Breast epithelium (tissue), 4 donors: ENCODE measurements at places on chromosomes 13 and 19.

DNA sequence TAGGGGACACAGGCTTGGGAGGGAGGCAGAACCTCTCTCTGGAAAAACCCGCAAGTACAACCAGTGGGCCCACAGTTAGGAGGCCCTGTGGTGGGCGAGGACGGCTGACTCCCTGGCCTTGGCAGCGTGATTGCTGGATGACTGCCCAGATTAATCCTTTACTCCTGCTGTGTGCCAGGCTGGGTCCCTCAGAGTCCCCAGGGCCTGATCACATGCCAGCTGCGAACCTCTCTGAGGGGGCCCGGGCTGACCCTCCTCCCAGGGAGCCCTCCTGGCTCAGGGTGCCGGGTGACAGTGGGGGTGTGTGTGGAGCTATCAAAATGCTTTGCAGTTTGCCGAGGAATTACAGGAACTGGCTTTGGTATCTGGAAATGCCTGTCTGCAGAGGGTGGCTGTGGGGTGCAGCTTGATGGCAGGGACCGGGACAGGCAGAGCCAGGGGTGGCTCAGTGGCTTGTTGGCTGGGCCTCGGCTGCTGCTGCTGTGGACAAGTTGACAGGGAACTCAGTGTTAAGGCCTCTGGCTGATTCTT is 48.9 kb downstream of the DNM2 start:
- DNase-seq: no peak

DNA sequence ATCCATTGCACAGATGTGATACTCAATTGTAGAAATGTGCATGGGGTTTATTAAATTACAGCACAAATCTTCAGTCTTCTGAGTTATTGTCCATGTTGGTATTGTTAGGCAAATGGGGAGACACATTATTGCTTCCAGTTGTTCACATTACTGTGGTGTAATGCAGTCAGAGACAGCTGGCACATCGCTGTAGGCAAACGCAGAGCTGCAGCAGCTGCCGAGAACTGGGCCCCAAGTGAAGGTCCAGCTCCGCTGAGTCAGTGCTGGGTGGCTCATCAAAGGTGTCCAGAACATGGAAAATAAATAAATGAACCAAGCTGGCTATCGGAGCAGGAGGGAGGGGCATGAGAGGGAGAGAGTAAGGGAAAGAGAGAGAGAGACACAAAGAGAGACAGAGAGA is 299.1 kb upstream of the OBI1 start:
- no peak for DNase-seq

- DNase-seq: no peak
These were observed 34.4 kb downstream of the DCLK1 start for GRCh38 chr13:36096461-36097416.

- DNase-seq: no peak
These were observed 32.8 kb downstream of the KLF12 start for GRCh38 chr13:74101436-74101835.

DNA sequence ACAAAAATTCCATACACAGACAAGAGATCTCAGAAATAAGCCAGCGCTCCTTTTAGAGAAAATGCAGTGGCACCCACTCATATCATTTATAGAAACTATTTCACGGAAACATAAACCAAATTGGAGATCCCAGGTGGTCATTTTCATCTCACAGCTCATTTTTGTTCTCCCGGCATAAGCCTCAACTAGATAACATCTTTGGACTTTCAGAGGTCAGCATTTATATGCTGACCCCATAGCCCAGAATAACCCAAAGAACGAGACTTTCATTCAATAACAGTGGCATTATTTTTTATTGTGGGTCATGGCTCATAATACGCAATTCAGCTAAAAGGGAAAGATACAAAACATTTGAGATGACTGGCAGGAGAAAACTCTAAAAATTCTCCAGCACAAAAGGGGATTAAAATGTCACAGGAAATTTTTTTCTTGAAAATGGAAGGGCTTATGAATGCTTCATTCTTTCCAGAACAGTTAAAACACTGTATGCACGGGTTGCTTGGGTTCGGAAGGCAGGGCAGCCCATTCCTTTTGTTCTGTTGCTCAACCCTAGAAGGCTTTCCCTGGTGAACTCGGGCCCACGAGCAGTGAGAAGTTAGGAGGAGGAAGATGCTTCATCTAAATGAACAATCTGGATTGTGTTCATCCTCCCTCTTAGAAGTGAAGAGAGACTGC is 24.0 kb downstream of the STARD13 start:
- no peak for DNase-seq

DNA sequence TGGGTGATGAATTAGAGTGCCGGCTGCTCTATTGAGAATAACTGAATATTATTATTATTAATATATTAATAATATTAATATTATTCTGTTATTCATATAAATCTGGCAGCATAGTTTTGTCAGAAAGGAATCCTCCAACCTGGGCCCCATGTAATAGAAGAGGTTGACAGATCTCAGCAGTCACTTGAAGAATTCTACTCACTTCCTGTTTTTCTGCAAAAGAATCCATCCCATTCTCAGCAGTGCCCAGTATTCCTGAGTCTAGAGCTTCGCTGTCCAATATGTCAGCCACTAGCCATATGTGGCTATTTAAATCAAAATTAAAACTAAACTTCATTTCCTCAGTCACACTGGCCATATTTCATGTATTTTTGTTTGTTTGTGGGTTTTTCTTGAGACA is 72.4 kb upstream of the USPL1 start:
- DNase-seq: no peak

DNA sequence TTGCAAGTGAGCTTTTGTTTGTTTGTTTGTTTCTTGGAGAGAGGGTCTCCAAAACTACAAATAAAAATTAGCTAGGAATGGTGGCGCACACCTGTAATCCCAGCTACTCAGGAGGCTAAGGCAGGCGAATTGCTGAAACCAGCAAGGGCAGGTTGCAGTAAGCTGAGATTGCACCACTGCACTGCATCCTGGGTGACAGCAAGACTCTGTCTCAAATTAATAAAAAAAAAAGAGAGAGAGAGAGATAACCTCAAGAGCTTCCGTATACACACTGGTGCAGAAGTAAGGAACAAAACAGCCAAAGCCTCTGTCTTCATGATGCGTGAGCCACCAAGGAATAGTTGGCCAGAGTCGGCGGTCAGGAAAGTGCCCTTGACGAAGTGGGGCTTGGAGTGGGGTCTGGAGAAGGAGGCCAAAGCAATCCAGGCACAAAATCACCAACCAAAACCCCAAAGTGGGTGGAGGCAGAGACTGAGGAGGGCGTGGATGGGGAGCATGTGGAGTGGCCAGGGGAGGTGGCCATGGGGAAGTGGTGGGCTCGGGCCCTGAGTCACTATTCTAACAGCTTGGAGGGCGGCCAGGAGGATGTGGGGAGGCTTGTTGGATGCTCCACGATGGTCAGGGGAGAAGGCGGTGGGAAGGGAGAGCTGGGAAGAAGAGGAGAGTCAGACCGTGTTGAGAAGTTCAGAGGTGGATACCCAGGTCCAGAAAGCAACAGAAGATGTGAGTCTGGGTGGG is 21.2 kb upstream of the TOMM40 start:
- no peak for DNase-seq

DNA sequence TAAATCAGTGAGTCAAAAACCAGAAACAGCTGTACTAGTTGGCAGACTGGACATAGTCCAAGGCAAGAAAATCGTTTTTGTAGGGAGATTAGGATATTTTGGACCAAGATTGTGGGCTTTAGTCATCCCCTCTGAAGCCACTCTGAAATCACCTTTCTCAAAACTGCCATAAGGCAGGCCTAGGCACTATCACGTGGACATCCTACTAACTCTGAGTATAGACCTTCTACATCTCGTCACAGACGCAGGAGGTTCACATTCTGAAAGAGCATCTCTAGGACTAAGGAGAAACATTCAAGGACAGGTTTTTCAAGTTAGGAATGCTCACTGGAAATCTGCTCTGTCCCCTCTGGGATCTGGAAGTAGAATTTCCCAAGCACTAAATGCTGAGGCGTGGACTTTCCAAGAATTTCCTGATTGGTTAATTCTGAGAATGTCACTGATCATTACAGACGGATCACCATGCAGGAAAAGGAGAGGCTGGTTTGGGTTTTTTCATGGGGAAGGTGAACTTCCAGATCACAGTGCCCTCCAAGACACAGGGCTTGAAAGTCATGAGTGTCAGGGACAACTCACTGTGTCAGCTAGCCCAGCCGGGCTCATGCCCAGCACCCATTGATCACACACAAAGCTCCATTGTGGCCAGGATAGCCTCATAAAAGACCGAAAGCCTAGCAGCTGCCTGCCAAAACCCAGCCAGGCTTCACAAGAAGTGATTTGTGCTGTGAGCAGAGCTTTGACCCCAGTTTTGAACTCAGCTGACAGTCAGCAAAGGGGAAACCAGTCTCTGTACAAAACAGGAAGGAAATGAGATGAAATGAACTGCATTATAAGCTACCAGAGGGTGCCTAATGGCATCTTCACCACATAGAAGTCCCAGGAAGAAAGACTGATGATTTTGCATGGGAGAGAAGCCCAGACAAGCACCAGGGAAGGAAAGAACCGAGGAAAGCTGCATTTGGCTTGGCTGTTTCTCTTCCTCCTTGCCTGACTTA is 2.7 kb upstream of the RUBCNL start:
- DNase-seq: no peak

DNA sequence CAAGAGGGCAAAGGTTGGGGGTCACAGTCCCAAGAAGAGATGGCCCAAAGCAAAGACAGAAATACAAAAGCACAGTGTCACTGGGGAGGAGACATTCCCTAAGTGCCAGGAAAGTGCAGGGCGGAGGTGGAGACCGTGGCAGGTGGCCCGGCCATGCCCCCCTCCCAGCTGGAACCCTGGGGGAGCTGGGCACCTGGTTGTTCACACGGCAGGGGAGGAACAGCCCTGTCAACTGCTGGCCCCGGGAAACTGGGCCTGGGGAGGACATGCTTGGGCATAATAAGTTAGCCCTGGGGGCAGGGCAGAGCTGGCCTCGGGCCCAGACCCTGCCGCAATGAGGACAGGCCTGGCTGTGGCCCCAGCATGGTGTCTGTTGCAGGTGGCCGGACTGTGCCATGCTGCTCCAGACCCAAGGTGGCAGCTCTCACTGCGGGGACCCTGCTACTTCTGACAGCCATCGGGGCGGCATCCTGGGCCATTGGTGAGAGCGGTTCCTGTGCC is 7.4 kb downstream of the HPN start:
- no peak for DNase-seq

DNA sequence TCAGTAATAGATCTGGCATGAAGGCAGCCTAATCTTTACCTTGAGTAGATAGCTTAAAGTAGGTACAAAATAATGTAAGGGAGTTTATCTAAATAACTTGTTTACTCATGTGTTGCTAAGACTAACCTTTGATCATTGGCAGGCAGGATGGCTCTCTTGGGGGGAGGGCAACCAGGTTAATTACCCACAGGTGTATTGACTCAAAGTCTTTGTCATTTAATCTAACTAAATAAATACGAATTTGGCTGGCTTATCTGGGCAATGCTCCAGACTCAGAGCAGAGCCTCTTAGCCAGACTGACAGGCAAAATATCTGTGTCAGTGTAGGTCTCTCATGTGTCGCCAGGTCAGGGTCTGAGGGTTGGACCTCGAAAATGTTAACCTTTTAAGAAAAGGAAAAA is 283.4 kb upstream of the KLHL1 start:
- DNase-seq: no peak

GRCh38 chr19:13102666-13103580 is at the start of gene LYL1:
LYL1 (minus strand) TSS chr19:13102858; CDS start chr19:13101171, 1,687 bp downstream.
- no peak for DNase-seq

DNA sequence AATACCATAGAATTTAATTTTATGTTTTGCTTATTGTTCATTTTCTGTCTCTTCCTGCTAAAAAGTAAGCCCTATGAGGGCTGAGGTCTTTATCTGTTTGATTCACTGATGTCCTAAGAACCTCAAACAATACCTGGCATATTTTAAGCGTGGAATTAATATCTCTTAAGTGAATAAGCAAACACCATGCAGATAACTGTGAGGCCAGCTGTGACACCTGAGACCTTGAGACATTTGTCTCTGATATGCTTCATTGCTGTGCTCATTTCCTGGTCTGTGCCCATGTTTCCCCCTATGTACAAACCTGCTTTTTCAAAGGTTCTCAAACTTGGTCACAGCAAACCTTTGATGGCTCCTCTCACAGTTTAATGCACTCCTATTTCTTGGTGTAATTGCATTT is 254.6 kb downstream of the COG6 start:
- DNase-seq: no peak

GRCh38 chr19:28481674-28482073 is 731.3 kb downstream of the UQCRFS1 start:
- DNase-seq: no peak

GRCh38 chr13:32585550-32586079 is 637 bp upstream of the PDS5B start:
- no peak for DNase-seq

DNA sequence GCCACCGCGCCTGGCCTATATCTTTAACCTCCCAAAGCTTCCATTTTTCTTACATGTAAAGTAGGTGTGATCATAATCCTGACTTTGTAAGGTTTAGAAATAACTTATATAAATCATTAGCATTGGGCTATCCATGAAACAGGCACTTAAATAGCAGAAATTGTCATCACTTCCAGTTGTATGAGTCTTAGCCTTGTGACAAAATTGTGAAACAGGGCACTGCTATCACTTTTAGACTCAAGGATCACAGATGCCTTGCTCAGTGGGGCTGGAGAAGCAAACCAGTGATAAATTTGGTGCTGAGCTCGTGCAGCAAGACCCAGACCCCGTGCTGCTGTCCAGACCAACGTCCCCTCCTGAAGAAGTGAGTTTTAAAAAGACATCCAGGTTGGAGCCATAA is 209.7 kb downstream of the KATNAL1 start:
- no peak for DNase-seq

DNA sequence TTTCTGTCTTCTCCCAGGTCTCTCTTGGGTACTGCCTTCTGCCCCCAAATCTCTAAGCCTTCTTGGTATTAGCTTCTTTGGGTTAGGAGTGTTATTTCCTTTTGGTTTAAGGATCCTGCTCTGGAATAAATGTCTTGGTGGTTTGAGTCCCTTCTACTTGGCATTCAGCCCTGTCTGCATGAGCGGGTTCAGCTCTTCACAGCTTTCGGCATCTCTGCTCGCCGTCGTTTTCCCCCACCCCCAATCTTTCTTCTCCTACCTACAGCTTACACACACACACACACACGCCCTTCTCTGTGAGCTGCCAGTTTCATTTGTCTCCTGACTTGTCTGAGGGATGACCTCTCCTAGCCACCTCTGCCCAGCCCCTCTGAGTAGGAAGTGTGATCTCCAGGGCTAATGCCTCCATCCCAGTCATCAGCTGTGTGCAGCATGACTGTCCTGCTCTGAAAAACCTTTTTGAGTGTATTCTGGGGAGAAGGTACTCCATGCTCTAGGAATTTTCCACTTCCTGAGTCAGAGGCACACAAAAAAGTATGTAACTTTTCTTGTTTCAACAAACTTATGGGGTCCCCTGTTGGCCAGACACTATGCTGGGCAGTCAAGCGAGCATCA is 4.7 kb downstream of the CNOT3 start:
- DNase-seq: no peak

DNA sequence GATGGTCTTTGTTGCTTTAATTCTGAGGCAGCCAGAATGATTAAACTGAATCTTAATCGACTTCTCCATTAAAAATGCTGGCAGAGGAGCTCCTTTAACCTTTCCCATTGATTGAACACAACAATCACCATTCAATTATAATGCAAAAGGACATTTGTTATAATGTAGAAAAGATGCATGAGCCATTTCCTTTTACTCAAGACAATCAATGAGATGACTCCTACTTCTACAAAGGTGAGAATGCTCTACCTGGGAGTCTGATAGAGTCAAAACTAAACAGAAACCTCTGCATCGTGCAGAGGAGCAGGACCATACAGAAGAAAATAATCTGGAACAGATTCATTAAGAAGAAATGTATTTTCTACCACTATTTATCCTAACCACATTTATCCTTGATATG is 253.6 kb upstream of the DACH1 start:
- DNase-seq: no peak
